ENCODE measurements at places on chromosomes 11 and 22.

GRCh38 chr11:130533871-130534270 is 85.4 kb downstream of the ADAMTS15 start:
- ATAC-seq = no peak

- ATAC-seq = no peak
These were observed 21.7 kb downstream of the PPFIA1 start for GRCh38 chr11:70292166-70292565.

- ATAC-seq = no peak
These were observed 32.6 kb downstream of the CEP295 start for GRCh38 chr11:93694109-93694508.

GRCh38 chr11:122102426-122102825 is 13.6 kb downstream of the BLID start:
- ATAC-seq = no peak

GRCh38 chr11:33891714-33892327 is at the start of gene LMO2:
TSS of gene LMO2 (minus strand) at chr11:33892076. CDS start at chr11:33869716, 22,360 bp downstream.
- no peak for ATAC-seq

- no peak for ATAC-seq
These were observed 24.4 kb upstream of the BIRC3 start for GRCh38 chr11:102292933-102293332.

DNA sequence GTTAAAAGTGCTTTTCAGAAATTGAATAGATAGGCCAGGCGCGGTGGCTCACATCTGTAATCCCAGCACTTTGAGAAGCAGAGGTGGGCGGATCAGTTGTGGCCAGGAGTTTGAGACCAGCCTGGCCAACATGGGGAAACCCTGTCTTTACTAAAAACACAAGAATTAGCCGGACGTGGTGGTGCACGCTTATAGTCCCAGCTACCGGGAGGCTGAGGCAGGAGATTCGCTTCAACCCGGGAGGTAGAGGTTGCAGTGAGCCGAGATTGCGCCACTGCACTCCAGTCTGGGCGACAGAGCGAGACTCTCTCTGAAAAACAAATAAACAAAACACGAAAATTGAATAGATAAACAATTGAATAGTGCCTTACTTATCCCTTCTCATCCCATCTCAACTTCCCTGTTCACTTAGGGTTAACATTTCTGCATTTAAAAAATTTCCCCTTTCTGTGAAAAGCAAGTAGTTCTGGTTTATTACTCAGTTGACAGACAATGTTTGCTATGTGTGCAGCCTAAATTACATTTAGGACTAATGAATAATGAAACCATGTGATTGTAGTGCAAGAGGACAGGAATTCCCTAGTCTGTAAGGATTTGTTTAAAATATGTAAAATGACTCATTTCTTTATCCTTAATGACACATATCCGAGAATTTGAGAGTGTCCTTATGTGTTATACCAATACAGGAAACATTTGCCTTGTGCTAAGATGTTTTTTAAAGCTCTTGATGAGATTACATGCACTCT is 6.0 kb downstream of the RNF169 start:
- peak; percentile 49 for ATAC-seq

DNA sequence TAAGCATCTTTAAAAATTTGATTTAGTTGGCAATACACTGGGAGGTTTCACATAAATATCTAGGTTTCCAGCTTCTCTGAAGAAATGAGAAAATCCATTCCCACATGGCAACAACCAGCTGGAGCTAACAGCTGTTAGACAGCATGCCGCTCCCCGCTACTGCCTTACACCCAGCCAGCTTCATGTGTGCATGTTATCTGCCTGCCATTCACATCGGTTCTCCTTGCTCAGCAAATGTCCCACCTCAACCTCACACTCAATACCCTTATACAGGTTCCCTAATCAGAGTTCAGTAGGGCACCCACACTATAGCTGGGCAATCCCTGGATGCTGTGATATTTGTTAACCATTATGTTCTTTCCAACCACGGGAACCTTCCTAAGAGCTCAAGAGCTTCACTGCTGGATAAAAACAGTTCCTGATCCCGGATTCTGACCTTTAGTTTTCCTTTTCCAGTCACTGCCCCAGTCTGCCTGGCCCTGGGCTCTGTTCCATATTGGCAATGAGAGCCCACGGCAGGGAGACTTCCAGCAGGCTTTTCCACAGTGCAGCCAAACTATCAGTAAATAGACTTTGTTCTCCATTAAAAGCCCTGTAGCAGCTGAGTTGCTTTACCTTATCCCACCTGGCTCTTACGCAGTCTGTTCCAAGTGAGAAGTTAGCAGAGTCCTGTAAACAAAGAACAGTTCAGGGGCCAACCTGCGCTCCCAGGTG is 8.6 kb downstream of the RPUSD4 start:
- ATAC-seq = no peak

GRCh38 chr11:97109078-97109477 is 719.3 kb downstream of the JRKL start:
- ATAC-seq = no peak

- no peak for ATAC-seq
These were observed 976 bp downstream of the DEPDC7 start for GRCh38 chr11:33016654-33017053.

- ATAC-seq = peak; percentile 42
These were observed 816 bp upstream of the PHRF1 start for GRCh38 chr11:575313-575995.

DNA sequence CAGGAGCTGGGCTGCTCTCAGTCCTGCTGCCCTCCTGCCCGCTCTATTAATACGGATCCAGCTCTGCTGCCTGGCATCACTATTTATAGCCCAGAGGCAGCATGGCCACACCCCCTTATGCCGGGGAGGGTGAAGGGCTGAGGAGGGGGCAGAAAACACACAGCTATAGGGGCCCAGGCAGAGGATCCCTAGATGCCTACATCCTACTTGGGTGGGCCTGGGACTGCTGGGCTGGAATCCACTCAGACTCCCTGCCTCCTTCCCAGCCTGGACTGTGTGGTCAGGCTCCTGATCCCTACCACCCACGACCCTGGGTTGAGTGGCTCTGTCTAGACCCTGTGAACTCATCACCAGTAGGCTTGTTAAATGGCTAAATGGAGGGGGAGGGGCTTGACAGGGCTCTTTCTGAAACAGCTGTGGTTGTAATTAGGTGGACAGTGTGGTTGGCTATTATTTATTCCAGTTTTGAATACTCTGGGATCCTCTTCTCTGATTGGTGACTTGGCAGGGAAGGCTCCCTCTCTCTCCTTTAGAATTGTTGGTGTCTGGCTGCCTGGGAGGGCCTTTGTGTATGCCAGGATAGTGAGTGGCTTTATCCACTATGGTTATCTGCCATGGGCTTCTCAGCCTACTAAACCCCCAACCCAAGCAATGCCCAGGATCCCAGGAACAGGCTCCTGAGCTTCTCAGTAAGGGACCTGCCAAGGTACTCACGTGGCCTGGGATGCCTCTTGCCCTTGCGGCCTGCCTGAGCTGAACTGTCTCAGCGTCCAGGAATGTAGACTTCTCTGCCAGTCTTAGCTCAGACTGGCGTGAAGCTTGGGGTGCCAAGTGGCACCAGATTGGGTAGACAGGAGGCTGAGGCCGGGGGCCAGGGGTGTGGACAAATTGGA is 15.2 kb downstream of the PHLDB1 start:
- no peak for ATAC-seq

- no peak for ATAC-seq
These were observed 30.3 kb downstream of the PRMT3 start for GRCh38 chr11:20417771-20418170.

GRCh38 chr11:10488121-10488933 is 33.3 kb downstream of the AMPD3 start:
- peak; percentile 62 for ATAC-seq

DNA sequence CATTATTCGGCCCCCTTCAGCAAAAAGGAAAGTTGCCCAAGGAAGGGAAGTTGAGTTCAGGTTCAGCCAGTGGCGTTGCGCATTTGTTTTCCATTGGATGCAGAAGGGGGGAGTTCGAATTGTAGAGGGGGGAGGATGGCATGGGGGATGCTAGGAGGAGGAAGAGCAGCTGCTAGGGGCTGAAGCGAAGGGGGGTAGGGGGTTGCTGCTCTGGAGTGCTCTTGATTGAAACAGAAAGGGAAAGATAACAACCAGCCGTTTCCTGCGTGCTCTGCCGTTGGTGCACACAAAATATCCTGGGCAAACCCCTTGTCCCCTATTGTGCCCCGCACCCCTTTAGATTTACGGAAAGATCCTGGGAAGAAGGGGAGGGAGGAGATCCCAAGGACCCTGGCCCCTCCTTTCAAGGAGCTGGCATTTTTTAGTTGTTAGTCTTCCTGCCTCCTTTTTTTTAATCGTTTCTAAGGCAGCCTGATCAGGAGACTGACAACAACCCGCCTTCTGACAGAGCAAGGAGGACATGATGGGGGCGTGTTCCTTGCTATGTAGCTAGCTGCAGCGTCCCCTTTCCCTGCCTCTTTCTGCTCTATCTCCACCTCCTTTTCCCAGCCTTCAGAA is 2.1 kb downstream of the KMT2A start:
- peak; percentile 11 for ATAC-seq

GRCh38 chr11:61780581-61781162 is 11.7 kb downstream of the TMEM258 start:
- no peak for ATAC-seq

DNA sequence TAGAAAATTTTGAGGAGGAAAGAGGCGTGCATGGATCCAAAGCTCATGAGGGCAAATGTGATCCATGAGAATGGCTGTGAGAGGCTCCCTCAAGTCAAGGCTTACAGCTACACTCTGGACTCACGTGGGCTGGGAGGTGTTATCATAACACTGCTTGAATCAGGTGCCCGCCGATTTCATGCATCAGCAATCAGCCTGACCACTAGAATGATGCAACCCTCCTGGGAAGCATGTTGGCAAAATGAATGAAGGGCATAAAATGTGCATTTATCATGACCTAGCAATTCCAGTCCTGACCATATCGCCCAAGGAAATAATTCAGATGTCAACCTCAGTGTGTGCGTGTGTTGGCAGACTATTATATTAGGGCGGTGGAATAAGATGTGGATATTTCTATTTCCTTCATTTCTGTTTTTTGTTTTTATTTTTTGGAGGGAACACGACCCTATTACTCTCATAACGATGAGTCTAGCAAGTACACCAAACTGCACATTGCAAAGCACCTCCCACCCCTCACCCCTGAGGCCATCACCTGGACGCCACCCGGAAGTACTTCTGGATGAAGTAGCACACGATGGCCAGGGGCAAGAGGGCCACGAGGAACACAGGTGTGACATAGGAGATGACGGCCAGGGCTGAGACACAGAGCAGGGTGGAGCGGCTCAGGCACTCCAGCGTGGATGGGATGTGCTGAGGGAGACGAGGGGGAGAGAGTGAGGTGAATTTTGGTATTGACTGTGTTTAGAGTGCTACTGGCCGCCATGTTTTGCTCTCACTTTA is 15.7 kb upstream of the KCNJ11 start:
- ATAC-seq = no peak

GRCh38 chr11:116519499-116519898 is 253.3 kb downstream of the BUD13 start:
- ATAC-seq = no peak

DNA sequence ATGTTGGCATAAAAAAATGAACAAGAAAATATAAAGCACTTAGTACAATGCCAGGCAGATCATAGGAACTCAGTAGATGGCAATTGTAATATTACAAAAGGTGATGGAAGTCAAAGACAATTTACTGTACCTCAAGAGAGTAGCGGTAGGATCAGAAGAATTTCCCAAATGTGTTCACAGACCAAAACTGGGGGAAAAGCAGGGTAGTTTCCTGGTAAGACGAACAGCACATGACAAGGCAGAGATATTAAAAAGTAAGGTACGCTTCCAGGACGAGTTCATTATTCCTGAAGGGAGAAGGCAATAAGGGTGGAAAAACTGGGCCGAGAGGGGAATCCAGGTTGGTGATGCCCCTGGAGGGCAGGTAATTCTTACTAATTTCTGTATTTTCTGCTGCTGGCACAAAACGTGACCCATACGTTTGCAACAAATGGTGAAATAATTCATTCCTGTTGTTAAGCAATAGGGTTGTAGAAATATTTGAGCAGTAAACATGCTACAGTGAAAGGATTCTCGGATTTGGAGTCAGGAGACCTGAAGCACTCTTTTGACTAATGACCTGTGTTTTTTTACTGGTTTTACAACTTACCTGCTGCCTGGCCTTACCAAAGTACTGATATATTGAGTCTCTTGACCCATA is 786 bp upstream of the ANKRD42 start:
- no peak for ATAC-seq

GRCh38 chr22:27714068-27714467 is 87.5 kb downstream of the MN1 start:
- ATAC-seq = no peak
